ENCODE measurements at places on chromosomes 1 and 21.

DNA sequence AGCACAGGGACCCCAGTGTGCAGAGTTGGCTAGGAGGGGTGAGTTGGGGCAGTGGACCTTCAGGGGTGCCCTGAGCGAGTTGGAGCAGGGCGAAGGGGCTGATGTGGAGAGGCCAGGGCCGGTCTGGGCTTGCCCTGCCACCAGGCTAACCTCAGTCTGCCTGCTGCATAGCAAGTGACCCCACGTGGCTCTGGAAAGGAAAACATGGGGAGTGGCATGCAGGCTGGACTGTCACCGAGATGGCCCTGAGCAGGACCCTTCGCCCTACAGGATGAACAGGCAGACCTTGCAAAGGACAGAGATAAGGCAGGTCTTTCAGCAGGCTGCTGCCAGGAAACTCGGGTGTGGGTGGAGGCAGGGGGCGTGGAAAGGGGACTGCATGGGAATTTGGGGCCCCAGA is 51.5 kb downstream of the FOXO6 start:
- DNase-seq, result no peak

- DNase-seq, result no peak
Observed at GRCh38 chr1:84675631-84676030, 14.6 kb downstream of the SSX2IP start.

- no peak for DNase-seq
Observed at GRCh38 chr1:111272081-111272480, 18.6 kb upstream of the CHIA start.

DNA sequence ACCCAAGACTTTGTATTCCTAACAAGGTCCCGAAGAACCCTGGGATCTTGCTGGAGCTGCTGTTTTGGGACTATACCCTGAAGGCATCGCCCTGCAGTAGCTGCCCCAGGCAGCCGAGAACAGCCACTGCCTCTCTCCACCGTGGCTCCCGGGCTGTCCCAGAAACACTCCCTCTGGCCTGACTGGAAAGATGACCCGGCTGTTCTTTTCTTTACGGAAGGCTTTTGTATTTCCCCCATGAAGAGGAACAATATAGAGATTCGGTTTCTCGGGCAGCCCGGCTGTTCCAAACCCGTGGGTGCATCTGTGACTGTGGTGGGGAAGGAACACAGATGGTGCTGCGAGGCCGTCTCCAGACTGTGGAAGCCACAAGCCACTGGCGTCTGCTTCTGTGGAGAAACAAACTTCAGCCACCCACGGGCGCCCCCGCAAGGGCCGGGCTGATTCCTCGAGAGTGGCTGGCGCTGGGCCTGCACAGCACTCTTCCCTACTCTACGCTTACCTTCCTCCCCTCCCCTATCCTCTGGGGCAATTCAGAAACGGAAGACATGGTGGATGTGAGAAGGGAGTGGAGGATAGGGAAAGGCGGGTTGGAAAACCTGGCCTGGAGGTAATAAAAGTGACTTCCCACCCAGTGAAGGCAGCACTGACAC is 33.7 kb upstream of the VASH2 start:
- DNase-seq, result no peak

DNA sequence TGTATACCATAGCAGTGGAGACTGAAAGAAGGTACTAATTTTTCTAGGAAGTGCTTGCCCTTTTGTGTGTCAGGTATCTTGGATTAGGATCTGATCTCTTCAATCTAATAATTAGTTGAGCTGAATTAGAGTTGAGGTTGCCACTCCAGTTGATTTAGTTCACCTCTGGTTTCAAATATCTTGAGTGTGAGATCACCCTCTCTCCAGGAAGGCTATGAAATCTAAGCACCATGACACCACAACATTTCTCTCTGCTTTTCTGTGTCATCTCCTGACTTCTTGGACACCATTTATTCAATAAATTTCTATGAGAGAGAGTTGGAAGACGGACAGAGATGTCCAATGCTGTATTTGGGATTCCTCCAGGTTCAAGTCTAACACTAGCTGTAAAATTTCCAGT is 212.8 kb downstream of the DYRK1A start:
- no peak for DNase-seq
